ENCODE measurements at places on chromosomes 4 and X.

- no peak for DNase-seq
Measured at GRCh38 chrX:10722851-10723250, 102.5 kb upstream of the MID1 start.

GRCh38 chr4:106264331-106264728 is 51.7 kb downstream of the TBCK start:
- DNase-seq: no peak

- DNase-seq: no peak
Measured at GRCh38 chrX:143536176-143536575, 18.9 kb upstream of the SPANXN3 start.

GRCh38 chrX:133448512-133449076 is 33.3 kb upstream of the GPC4 start:
- no peak for DNase-seq

GRCh38 chr4:17577665-17578481 is 875 bp downstream of the LAP3 start:
- peak; percentile 12 for DNase-seq

- peak; percentile 33 for DNase-seq
Measured at GRCh38 chrX:40539214-40540142, 41.3 kb upstream of the ATP6AP2 start.

DNA sequence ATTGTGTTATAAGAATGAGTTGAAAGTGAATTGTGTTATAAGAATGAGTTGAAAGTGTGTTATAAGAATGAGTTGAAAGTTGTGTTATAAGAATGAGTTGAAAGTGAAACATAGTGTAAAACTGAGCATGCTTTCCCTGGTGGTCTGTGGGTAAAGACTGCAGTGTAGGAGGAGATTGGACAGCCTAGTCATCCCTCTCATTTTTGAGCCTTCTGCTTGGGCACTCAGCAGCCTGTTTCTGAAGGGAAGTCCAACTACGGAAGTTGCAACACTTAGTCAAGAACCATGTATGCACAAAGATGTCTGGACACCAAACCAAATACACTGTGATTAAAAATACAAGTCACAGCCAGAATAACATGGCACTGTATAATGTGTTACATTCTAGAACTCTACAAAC is 72.6 kb downstream of the ANK2 start:
- DNase-seq: no peak

GRCh38 chrX:79089896-79090584 is 54.4 kb upstream of the GPR174 start:
- no peak for DNase-seq

DNA sequence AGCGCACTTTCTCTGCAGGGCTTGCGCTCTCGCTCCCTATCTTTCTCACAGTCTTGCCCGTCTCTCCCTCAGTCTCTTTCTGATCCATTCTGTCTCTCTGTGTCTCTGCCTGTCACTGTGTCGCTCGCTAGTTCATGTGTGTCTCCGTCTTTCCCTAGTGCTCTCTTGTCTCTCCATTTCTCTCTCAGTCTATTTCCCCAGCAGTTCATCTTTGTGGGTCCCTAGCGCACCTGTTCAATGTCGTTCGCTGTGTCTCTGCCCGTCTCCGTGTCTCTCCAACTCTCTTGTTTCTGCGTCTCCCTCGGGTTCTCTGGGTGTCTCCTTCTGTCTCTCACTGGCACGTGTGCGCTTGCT is 1.5 kb downstream of the GPR101 start:
- no peak for DNase-seq

- DNase-seq: no peak
Measured at GRCh38 chr4:25842229-25842845, 20.5 kb downstream of the SEL1L3 start.

DNA sequence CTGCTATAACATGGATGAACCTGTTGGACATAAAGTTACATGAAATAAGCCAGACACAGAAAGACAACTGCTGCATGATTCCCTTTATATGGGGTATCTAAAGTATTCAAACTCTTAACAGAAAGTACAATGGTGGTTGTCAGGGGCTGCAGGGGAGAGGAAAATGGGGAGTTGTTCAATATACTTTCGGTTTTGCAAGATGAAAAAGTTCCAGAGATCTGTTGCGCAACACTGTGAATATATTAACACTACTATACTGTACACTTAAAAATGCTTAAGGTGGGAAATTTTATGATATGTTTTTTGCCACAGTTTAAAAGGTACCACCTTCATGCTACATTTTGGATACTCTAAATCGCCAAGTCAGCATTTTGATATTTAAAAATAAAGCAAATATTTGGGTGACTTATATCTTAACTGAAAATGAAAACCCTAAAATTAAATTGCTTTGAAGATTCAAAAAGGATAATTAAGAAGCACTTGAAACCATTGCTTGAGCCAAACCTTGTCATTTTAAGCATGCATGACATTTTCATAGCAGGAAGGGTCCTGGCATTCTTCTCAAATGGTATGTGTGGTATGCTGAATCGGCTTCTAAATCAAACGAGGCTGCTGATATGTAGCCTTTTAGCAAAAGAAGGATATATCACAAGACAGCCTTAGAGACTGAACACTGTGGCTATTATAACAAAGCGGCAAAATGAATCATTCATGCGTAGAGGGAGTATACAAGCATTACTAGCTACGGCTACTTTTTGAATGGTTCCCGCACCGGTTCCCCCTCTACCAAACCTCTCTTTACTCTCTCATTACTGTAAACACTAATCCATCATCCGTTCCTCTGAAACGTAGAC is 607.1 kb upstream of the DIPK2B start:
- DNase-seq: no peak

DNA sequence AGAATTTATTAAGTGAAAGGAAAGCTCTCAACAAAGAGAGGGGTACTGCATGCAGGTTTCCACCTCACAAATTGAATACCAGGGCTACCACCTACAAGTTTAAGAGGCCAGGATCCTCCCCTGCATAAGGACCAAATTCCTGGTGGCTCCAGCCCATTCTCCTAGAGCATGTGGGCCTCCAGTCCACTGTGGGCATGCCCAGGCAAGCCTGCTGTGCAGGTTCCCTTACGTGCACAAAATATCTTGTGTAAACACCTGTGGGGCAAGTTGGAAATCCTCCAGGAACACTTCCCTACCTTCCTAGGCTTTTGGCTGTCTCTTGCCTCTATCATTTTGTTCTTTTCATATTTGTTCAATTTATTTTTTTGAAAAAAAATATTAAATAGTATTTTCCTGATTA is 724.3 kb downstream of the ARAP2 start:
- no peak for DNase-seq

DNA sequence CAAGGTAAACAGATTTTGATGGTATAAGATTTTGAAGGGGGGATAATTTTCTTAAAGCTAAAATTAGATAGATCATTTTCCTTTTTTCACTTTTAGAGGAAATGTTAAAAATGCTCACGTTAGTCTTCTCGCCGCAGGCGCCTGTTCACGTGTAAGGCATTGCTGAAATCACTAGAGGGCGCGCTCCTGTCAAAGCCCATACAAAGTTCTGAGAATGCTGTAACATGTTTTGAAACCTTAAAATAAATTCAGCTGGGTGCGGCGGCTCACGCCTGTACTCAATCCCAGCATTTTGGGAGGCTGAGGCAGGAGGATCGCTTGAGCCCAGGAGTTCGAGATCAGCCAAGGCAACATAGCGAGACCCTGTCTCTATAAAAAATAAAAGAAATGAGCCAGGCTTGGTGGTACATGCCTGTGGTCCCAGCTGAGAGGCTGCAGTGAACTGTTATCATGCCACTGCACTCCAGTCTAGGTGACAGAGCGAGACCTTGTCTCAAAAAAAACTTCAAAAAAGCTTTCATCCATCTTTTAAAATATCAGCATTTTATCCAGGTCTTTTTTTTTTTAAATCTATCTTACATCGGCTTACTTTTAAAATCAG is 138.0 kb downstream of the RBMX2 start:
- DNase-seq: peak; percentile 3

GRCh38 chrX:16511796-16512776 is 137.9 kb upstream of the S100G start:
- no peak for DNase-seq

DNA sequence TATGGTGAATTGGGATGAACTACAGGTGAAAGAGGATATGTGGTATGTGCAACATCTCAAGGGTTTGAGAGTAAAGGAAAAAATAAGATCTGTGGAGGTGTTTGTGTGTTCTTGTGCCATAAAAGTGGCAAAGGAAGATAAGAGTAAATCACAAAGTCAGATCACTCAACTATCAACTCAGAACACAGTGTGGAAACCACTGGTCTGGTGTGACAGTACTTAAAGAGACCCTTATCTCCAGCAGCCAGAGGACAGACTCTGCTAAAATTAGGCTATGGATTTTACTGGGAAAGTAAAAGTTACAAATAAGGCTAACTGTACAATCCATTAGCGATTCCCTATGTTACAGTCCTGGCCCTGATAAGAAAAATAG is 54.0 kb upstream of the PRDM8 start:
- no peak for DNase-seq

- DNase-seq: no peak
Measured at GRCh38 chr4:152690706-152691651, 11.2 kb upstream of the TMEM154 start.

DNA sequence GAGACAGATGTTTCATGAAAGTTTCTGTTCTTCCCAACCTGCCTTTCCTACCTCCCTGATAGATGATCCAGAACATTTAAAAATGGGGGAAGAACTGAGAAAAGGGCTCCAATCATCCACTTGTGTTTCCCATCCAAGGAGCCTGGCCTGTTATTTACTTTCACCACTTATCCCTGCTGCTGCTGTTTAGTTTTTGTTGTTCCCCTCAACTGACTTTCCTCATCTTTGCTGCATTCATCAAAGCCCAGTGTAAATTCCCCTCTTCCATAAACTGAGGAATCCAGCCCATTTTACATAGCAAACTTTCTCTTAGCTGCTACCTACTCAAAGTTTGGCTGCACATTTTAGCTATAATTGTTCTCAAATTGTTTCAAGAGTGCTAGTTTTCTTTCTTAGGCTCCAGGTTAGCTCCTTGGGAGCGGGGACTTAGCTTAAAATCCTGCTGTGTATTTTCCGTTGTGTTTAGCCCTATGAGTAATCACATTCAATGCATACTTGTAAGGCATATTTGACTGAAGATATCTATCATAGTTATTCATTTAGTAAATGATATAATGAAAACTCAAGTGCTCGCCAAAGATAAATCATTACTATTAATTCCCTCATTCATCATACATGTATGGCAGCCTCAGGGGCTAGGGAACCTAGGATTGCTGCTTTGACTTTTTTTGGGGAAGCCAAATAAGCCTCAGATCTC is 1.4 kb upstream of the PTPN13 start:
- no peak for DNase-seq

GRCh38 chr4:76902233-76902890 is 4.4 kb upstream of the SOWAHB start:
- no peak for DNase-seq

GRCh38 chrX:13162772-13163410 is 118.5 kb upstream of the FAM9C start:
- DNase-seq: no peak

GRCh38 chr4:6333301-6334202 is 63.9 kb downstream of the WFS1 start:
- no peak for DNase-seq

- no peak for DNase-seq
Measured at GRCh38 chr4:102862747-102863146, 6.0 kb upstream of the CISD2 start.

GRCh38 chr4:26032630-26033317 is 118.8 kb downstream of the SMIM20 start:
- no peak for DNase-seq

- DNase-seq: no peak
Measured at GRCh38 chr4:23844961-23845360, 44.9 kb downstream of the PPARGC1A start.

DNA sequence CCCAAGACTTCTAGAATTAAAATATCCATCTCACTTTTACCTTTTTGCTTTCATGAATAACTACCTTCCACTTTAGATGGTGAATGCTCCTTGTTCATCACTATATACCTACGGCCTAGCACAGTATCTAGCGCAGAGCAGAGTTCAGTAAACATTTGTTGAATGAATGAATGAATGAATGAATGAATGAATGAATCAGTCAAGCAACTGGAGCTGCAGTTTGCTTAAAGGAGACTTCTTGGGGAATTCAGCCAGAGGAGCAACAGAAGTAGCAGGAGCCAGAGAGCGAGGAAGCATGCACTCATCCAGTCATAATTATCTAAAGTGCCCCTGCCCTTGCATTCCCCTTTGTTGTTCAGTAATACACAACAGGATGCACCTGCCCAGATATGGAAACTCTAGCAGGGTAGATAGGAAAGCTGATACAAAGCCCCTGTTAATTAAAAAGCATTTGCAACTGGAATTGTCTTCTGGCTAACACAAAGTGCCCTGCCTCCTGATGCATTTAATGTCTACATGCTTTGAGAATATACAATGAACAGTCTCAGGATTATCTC is 103.0 kb upstream of the MBNL3 start:
- no peak for DNase-seq

DNA sequence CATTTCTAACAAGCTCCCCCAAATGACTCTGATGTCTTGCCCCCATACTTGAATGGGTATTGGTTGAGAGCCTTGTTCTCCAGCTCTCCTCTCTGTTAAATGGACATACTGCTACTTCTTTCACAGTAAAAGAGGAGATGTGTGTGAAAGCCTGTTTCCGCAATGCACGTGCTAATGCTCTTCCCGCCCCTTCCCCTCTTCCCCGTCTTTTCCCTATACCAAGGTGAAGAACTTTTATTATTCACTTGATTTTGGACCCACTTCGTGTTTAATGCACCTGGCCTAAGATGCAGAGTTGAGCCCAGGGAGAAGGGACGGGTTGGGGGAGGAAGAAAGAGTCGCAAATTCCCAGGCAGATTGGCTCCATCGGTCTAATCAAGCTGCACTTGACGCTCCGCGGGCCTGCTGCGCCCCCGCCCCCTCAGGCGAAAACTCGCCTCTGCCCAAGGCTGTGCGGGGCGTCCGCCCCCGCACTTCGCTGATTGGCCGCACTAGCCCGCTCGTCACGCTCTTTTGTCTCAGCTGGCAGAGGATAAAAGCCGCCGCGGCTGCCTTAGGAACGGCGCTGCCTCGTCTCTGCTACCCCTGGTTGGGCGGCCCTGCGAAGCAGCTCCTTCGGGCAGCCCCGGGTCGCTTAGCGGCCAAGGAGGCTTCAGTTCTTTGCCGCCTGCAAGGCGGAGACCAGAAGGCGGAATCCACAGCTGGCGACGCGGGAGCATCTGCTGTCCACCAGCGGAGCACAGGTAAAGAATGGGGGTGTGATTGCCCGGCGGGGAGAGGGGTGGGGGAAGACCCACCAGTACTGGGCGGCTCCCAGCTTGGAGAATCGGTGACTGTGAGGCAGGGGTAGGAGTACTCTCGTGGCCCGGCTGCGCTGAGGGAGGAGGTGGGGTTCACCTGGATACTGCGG is at the start of gene ZCCHC12:
ZCCHC12 (plus strand) TSS at position 562 of the 910 bp plus-strand sequence. CDS start 1,421 bp downstream, outside the sequence.
- DNase-seq: peak; percentile 7

GRCh38 chr4:121724671-121725070 is 27.9 kb upstream of the ANXA5 start:
- no peak for DNase-seq

Data from activated naive CD4-positive, alpha-beta T cell (primary cell).